Left ventricle myocardium inferior (tissue), 1 donor: ENCODE measurements at places on chromosomes 4 and X. TPM values are rescaled to one million over a fixed set of nuclear protein-coding genes. Genes with fewer than 3 reads are reported as not detected.
A peak's percentile ranks its signal among the peaks of the same experiment; 100 is the strongest.

The AVPR2 gene
- total RNA-seq = 3.1 TPM

DNA sequence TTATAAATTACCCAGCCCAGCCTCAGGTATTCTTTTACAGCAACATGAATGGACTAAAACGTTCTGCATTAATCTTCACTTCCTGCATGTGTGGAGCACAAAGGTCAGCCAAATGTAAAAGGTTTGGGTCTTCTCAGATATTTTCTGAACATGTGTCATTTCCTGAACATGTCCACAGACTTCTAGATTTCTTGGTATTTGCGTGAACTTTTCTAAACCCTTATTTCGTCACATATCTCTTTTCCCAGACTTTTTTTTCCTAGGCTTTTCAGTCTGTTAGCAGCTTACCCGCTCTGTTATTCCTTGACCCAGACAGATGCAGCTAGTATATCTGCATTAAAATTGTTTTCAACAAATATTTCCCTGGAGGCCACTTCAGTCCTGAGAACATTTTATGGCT is 57.3 kb upstream of the USP51 start:
- DNase-seq = no peak

- DNase-seq = no peak
These were observed 10.4 kb downstream of the LAS1L start for GRCh38 chrX:65524139-65524538.

The ANKRD37 gene
- total RNA-seq = 18.0 TPM

- no peak for DNase-seq
These were observed 2.3 kb downstream of the IRF2 start for GRCh38 chr4:184471881-184472613.

GRCh38 chr4:3047464-3048286 is 26.7 kb downstream of the HTT-AS start:
- DNase-seq = peak; percentile 67

DNA sequence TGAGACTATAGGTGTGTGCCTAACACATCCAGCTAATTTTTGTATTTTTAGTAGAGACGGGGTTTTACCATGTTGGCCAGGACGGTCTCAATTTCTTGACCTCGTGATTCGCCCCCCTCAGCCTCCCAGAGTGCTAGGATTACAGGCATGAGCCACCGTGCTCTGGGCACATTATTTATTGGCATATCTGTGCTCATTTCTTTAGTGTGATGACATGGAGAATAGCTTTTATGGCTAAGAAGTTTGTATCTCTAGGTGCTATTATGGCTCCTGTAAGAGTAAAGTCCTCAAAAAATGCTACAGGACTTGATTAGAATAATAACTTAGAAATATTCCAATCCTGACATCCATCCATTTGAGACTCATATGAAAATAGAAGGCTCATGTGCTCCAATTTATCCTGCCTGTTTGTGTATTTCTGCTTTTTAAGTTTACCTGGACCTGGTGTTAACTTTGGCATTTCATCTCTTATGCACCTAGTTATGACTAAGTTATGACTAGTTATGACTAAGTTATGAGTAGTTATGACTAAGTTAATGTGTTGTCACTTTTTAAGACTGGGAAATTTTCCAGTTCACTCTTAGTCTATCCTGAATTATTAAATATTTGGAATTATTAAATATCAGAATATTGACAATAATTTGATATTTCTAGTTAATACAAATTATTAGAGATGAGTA is 36.4 kb upstream of the UNC5C start:
- DNase-seq = no peak

DNA sequence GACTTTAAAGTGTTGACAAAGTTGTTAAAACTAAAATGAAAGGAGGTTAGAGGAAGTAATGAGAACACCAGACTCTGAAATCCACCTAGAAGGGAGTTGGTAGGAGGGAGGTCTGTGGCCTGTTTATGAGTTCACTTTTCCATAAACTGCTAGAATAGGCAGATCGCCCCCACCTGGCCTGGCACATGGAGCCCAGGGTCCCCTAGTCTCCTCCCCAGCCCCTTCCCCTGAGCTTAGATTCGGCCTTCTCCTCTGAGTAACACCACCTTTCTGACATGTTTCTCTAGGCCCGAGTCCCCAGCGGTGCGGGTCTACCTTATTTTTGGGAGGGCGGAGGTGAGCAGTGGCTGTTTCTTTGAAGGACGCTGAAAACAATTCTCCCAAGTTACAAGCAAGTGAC is 54.5 kb upstream of the FAT1 start:
- no peak for DNase-seq

DNA sequence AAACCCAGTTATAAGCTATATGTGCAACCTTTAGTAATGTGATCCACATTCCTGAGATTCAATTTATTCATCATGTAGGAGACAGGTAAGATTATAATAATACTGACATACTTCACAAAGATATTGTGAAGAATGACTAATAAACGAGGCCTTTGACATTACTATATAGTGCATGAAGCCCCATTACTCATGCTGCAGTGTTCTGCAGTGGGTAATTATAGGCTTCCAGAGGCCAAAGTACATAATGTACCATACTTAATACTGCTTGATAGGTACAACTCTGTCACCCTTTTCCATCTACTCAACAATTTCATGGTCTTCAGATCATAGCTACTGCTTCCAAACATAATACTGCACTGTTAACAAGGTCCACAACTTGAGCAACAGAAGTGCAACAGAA is 68.9 kb downstream of the COL25A1 start:
- no peak for DNase-seq

- DNase-seq = no peak
These were observed 188.3 kb upstream of the NUDT6 start for GRCh38 chr4:123110685-123111084.

DNA sequence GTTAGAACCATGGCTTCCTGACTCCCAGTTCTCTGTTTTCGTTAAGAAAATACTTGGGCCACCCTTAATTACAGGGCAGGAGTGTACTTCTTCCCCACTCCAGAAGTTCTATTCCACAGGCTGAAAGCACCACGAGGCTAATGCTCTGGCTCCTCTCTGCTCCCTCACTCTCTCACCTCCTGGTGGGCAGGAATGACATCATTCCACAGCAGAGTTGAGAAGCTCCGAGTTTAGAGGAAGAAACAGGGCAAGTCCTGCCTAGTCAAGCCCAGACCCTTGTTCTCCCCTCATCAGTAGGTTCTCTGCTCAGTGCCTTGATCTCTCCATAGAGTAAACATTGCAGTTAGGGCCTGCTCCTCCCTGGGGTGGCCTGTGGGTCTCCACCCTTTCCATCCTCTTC is 343.8 kb upstream of the CLNK start:
- no peak for DNase-seq

The ASB5 gene
- total RNA-seq = 4.3 TPM

The NKRF gene
- 3.7 TPM for total RNA-seq

DNA sequence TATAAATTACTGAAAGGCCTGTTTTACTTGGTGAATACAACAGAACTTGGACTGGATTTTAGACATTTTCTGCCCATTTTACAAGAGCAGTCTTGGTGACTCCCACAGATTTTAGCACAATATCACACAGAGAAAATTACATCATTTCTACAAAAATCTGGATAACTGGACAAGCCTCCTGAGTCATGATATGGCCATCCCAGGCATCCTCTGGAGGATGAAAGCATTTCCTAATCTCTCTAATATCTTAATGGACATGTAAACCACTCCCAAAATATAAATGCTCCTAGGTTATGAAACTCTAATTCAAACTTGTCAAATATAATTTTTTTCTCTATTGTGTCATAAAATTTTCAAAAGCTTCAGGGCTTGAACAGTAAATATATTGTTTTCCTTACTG is 1170.8 kb upstream of the PCDH7 start:
- DNase-seq = no peak

DNA sequence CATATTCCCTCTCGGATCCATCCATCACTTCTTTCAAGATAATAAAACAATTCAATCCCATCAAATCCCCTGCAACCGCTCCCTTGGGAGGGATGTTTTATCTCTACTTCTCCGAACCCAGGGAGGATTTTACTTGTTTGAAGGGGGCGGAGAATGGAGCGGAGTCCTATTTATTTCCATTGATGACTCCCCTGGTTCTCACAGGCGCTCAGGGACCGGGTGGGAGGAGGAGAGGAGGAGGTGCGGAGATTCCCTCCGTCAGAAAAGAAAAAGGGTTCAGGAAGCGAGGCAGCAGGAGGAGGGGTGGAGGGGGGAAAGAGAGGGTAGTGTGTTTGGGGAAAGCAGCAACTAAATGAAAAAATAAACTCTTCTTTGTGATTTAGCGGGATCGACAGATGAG is 2.1 kb downstream of the NDNF start:
- no peak for DNase-seq

The PASD1 gene
- total RNA-seq = not detected

The MGAT4D gene
- not detected for total RNA-seq

The MAGEC3 gene
- total RNA-seq = not detected

DNA sequence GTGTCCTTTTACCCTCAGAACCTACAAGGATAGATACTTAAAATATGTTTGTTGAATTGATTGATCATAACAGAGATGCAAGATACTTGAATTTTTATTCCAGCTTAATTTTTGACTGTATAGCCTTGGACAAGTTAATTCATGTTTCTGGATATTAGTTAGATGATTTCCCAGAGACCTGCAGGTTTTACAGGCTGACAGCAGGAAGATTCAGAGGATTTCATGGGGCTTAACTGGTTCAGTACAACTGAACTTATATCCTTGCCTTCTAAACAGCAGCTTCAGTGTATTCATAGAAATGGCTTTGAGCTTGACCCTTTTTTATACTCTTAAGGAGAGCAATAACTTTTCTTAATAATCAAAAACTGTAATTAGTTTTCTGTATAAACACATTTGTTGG is 62.2 kb upstream of the IL13RA1 start:
- no peak for DNase-seq

- DNase-seq = no peak
These were observed 107.4 kb downstream of the HNRNPD start for GRCh38 chr4:82266345-82266744.

The NIPAL1 gene
- total RNA-seq = 0.25 TPM

DNA sequence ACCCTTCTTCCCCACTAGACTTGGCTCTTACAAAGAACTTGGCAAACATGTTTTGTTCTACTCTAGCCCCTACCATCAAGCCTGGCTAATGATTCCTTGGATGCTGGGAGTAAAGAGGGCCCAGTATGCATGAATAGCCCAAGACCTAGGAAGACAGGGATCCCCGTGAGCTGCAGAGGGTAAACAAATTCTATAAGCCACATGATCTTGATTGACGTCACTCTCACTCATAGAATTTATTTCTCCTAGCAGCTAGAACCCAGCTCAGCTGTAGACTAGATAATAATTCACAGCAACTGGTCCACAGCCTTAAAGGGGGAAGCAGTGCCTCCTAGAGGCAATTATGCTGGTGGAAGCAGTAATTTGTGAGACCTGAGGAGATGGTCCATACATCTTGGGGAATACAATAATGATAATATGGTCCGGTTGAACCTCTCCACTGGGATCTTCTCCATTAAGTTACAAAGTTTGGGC is 16.1 kb upstream of the USO1 start:
- DNase-seq = no peak

DNA sequence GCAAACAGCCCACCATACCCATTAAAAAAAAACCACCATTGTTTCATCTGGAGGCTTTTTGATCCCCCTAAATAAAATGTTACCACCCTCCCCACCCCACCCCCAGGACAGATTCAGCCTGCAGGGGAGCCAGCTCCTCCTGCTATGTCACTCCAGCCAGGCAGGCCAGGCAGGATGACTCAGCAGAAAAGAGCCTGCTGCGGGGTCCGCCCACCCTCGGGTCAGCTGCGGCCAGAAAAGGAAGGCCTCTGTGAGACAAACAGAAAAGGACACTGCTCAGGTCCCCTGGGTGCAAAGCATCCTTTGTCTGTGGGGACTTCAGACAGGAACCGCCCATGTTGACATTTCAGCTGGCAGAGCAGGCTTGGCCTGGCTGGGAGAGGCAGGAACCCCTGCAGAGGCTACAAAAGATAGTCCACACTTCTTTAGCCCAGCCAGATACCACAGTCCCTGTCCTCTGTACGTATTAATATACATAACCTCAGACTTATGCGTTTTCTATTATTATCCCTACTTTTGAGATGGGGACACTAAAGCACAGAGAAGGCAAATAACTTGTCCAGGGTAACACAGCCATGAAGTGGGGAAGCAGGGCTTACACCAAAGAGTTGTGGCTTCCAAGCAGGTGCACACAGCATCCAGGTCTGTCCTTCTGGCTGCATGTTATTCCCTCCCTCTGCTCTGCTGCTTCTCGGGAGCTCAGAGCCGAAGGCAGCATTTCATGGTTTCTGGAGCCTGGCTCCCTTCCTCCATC is 147.7 kb downstream of the CPEB2 start:
- peak; percentile 86 for DNase-seq

- no peak for DNase-seq
These were observed 166.1 kb downstream of the LRBA start for GRCh38 chr4:150849016-150849415.

- no peak for DNase-seq
These were observed 30.9 kb downstream of the AR start for GRCh38 chrX:67574696-67575095.

GRCh38 chr4:8267077-8267476 is 2.5 kb upstream of the HTRA3 start:
- DNase-seq = peak; percentile 87
